Activated naive CD8-positive, alpha-beta T cell treated with anti-CD3 and anti-CD28 coated beads, Interleukin-2, amount 10 ng/mL, durations not matched to agents 7 days and 5 days (primary cell): ENCODE measurements at places on chromosomes 5 and 9.

DNA sequence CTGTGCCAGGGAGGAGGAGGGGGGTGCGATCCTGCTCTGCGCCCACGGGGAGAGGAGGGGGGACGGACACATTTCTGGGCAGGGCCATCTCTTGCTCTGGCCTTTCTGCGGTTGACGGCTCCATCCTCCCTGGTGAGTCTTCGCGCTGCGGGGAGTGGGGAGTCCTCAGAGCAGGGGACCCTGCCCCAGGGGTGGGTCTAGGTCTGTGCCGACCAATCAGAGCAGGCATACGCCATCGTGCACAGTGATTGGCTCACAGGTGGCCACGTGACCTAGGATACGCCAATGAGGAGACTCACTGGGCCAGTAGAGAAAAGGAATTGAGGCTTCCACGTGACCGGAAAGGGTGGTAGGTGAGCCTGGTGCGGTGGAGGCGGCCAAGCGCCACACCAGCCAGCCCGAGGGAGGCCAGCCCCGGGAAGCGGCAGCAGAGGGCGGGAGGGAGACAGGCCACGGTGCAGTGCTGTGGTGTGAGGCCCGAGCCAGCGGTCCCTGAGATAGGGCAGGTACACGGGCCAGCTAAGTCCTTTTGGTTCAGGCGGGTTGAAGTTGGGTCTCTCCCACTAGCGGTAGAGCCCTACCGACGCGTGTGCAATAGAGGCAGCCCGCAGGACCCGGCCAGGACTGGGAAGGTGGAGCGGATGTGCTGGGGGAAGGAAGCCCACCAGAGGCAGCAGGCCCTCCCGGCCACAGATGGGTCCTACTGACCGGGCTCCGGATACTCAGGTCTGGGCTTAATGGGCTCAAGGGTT, 65.2 kb upstream of the RNF130 start:
- DNase-seq = no peak
- H3K27ac ChIP-seq = no peak overlapping the region
- peaks cover 8% of the 10 kb centered on the region for H3K4me1 ChIP-seq
- H3K36me3 ChIP-seq = no peaks in the 10 kb centered on the region
- H3K27me3 ChIP-seq = no peaks in the 10 kb centered on the region

- no peak overlapping the region for H3K4me3 ChIP-seq
- no peak overlapping the region for H3K27ac ChIP-seq
- no peak for DNase-seq
- peaks cover 2% of the 10 kb centered on the region for H3K27me3 ChIP-seq
- no peaks in the 10 kb centered on the region for H3K4me1 ChIP-seq
- no peaks in the 10 kb centered on the region for H3K36me3 ChIP-seq
Observed at GRCh38 chr9:119959846-119960545, 590.8 kb upstream of the BRINP1 start.

GRCh38 chr5:154949781-154950180, 8.9 kb downstream of the MRPL22 start:
- no peak overlapping the region for H3K27ac ChIP-seq
- H3K36me3 ChIP-seq = peaks cover 9% of the 10 kb centered on the region
- H3K27me3 ChIP-seq = no peaks in the 10 kb centered on the region
- H3K4me3 ChIP-seq = no peak overlapping the region
- DNase-seq = no peak

GRCh38 chr5:82894716-82895115, 182.5 kb downstream of the TMEM167A start:
- DNase-seq = no peak
- H3K4me3 ChIP-seq = no peak overlapping the region
- H3K27me3 ChIP-seq = peaks cover 5% of the 10 kb centered on the region
- no peaks in the 10 kb centered on the region for H3K36me3 ChIP-seq
- H3K27ac ChIP-seq = no peak overlapping the region
- H3K4me1 ChIP-seq = no peaks in the 10 kb centered on the region

- no peak overlapping the region for H3K27ac ChIP-seq
- peaks cover 24% of the 10 kb centered on the region for H3K27me3 ChIP-seq
- no peak overlapping the region for H3K4me3 ChIP-seq
- DNase-seq = peak; percentile 70
Observed at GRCh38 chr9:126558051-126558665, 55.6 kb upstream of the LMX1B start.

DNA sequence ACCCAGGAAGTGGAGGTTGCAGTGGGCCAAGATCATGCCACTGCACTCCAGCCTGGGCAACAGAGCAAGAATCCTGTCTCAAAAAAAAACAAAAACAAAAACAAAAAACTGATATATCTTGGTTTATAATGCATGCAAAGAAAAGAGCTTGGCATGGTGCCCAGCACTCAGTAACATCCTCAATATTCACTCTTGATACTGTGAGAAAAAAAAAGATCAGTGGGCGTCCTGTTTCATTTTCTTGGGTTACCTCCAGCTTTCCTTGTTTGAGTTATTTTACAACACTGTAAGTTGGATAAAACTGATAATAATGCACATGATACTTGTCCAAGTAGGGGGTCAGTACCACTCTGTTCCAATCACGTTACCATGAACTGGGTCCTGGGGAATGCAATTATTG, 7.8 kb downstream of the PHYHD1 start:
- H3K4me1 ChIP-seq = peaks cover 11% of the 10 kb centered on the region
- DNase-seq = no peak
- H3K27me3 ChIP-seq = no peaks in the 10 kb centered on the region
- no peak overlapping the region for H3K27ac ChIP-seq
- H3K4me3 ChIP-seq = no peak overlapping the region
- H3K36me3 ChIP-seq = no peaks in the 10 kb centered on the region

GRCh38 chr9:84996029-84996428, 326.5 kb downstream of the NTRK2 start:
- H3K27me3 ChIP-seq = no peaks in the 10 kb centered on the region
- H3K36me3 ChIP-seq = no peaks in the 10 kb centered on the region
- H3K4me1 ChIP-seq = no peaks in the 10 kb centered on the region
- H3K4me3 ChIP-seq = no peak overlapping the region
- no peak for DNase-seq

- H3K27me3 ChIP-seq = no peaks in the 10 kb centered on the region
- H3K4me1 ChIP-seq = no peaks in the 10 kb centered on the region
- H3K27ac ChIP-seq = no peak overlapping the region
- no peak overlapping the region for H3K4me3 ChIP-seq
- H3K36me3 ChIP-seq = peaks cover 9% of the 10 kb centered on the region
Observed at GRCh38 chr5:128123936-128124335, 40.4 kb downstream of the SLC12A2 start.

- H3K36me3 ChIP-seq = peaks cover 58% of the 10 kb centered on the region
- DNase-seq = no peak
- no peak overlapping the region for H3K4me3 ChIP-seq
- no peaks in the 10 kb centered on the region for H3K27me3 ChIP-seq
- peak overlapping the region; percentile 50 for H3K27ac ChIP-seq
- peaks cover 28% of the 10 kb centered on the region for H3K4me1 ChIP-seq
Observed at GRCh38 chr9:112059966-112060320, 115.2 kb downstream of the SUSD1 start.

DNA sequence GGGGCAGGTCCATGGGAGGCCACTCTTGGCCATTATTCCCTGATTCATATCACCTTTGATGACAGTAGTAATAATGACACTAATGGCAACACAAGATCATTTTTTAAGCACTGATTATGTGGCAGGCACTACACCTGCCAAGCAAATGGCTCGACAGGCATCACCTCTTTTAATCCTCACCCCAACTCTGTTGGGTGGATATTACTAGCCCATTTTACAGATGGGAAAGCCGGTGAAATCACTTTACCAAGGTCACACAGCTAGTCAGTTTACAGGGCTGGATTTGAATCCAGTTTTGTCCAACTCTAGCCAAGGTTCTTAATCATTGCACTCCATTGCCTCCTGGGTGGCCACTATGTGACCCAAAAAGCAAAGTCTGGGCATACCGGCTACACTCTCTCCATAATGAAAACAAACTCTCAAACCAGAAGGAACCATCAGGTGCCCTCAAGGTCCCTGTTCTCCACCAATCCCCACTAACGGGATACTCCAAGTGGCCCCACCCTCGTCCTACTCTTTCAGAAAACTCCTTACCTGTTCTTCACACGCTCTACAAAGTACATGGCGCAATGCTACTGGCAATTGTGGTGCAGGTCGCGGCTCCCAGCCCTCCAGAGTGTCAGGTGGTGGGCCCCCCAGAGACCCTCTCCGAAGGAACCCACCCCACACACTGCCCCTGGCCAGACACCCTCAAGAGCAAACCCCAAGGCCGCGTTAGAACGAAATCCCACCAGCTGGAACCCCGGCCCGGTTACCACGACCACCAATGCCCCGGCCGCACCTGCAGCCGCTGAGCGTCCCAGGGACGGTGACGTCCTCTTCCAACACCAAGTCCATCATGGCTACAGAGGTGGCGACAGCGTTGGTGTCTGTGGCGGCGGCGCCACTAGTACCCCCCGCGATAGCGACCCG, 572 bp downstream of the CDK5RAP2 start:
- H3K27ac ChIP-seq = peak overlapping the region; percentile 94
- H3K36me3 ChIP-seq = peaks cover 16% of the 10 kb centered on the region
- peak overlapping the region; percentile 97 for H3K4me3 ChIP-seq
- DNase-seq = no peak

DNA sequence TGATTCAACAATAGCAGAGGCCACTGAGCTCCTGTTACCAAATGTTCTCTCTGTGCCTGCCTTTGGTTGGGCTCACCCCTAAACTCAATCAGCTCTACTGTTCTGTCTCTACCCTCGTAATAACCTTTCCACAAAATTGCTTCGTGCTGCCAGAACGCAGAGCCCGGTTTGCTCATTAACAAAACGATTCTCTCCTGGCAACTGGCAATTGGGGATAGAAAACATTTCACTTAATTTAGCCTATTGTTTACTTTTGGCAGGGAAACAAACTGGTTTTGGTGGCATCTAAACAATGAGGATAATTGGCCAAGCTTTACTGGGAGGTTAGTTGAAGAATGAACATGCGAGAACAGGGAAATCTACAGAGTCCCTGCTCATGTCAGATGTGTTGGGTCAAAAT, 56.6 kb downstream of the SLC28A3 start:
- peaks cover 8% of the 10 kb centered on the region for H3K4me1 ChIP-seq
- no peak for DNase-seq
- peaks cover 2% of the 10 kb centered on the region for H3K27me3 ChIP-seq
- peaks cover 5% of the 10 kb centered on the region for H3K36me3 ChIP-seq
- H3K27ac ChIP-seq = no peak overlapping the region

- no peaks in the 10 kb centered on the region for H3K36me3 ChIP-seq
- no peak overlapping the region for H3K27ac ChIP-seq
- H3K4me1 ChIP-seq = no peaks in the 10 kb centered on the region
- no peak overlapping the region for H3K4me3 ChIP-seq
Observed at GRCh38 chr9:130426883-130427282, 17.9 kb upstream of the ASS1 start.

GRCh38 chr5:149870232-149870631, 74.4 kb downstream of the PDE6A start:
- no peak overlapping the region for H3K27ac ChIP-seq
- no peak overlapping the region for H3K4me3 ChIP-seq
- peaks cover 7% of the 10 kb centered on the region for H3K27me3 ChIP-seq
- H3K36me3 ChIP-seq = no peaks in the 10 kb centered on the region
- H3K4me1 ChIP-seq = no peaks in the 10 kb centered on the region
- DNase-seq = no peak

DNA sequence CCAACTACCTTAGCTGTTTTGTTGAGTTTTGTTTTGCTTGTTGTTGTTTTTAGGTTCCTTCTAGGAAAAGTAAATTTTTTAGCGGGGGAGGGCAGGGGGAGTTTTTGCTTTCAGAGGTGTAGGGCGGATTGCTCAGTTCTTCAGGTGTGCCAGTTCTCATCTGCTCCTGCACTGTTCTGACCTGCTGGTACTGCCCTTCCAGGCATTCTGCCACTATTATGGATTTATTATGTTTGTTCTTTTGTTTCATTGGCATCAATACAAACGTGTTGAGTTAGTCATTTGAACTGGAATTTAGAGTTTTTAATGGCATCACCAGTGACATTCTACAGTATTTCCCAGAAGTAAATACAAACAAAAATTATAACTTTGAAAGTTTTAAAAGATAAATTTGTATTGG, 26.0 kb downstream of the ERCC6L2 start:
- H3K4me1 ChIP-seq = peaks cover 6% of the 10 kb centered on the region
- no peak overlapping the region for H3K4me3 ChIP-seq
- peaks cover 27% of the 10 kb centered on the region for H3K36me3 ChIP-seq
- H3K27me3 ChIP-seq = no peaks in the 10 kb centered on the region
- DNase-seq = no peak
- no peak overlapping the region for H3K27ac ChIP-seq

DNA sequence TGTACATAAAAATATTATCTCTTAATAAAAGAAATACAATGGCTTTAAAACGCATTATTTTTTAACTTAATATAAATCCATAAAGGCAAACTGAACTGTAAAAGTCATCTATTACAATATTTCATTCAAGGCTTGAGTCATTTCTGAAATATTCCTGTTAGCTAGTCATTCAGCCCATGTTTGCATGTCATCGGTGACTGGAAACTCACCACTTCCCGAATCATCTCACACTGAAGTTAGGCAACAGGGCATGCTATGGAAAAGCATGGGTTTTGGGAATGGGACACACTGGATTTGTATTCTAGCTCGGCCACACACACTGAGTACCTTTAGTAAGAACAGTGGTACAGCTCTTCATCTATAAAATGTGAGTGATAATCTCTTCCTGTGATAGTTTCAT, 691.1 kb upstream of the C9orf72 start:
- no peak for DNase-seq
- H3K4me3 ChIP-seq = no peak overlapping the region
- H3K36me3 ChIP-seq = no peaks in the 10 kb centered on the region
- H3K27me3 ChIP-seq = no peaks in the 10 kb centered on the region
- H3K4me1 ChIP-seq = no peaks in the 10 kb centered on the region
- H3K27ac ChIP-seq = no peak overlapping the region
